Liver (tissue), 10 donors: ENCODE measurements at places on chromosomes 1 and 21. TPM values are rescaled to one million over a fixed set of nuclear protein-coding genes. Genes with fewer than 3 reads are reported as not detected.

UTS2 gene
- total RNA-seq = 0.28 TPM

- DNase-seq = no peak
- peaks cover 2% of the 10 kb centered on the region for H3K36me3 ChIP-seq
- H3K4me1 ChIP-seq = no peaks in the 10 kb centered on the region
- no peak overlapping the region for H3K27ac ChIP-seq
- no peaks in the 10 kb centered on the region for H3K27me3 ChIP-seq
Observed at GRCh38 chr1:201142849-201143725, 11.2 kb downstream of the TMEM9 start.

HSD3B2 gene
- total RNA-seq = not detected

DNA sequence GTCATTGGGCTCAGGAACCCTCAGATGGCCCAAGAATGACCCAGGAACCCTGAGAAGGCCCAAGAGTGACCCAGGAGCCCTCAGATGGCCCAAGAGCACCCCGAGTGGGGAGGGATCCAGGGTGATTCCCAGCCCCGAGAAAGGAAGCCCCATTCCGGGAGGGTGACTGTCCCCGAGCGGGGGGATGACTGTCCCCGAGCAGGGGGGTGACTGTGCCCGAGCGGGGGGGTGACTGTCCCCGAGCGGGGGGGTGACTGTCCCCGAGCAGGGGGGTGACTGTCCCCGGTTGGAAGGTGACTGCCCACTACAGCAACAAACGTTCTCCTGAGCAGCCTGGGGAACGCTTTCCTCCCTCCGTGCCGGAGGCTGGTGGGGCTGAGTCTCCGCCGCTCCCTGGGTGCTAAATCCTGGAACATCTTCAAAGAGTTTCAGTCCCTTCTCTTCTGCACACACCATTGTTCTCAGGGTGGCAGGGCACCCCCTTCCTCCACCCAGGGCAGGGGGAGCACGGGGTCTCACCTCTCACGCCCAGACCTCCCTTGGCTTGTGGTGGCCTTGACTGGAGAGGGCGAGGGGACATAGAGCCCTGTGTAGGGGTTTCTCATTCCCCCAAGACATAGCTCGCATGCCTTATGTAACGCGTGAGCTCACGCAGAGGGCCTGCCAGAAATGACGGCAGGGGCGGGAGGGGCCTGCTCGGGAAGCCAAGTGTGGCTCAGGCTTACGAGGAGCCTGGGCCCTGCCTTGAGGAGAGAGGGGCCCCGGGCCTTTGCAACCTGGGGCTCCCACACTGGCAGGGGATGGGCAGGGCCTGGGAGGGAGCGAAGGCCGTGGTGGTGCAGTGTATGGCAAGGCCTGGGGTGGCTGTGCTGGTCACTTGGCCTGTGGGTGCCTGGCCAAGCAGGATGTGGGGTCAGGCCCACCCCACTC is 14.3 kb upstream of the SKI start:
- peak overlapping the region; percentile 81 for H3K27ac ChIP-seq
- no peak for DNase-seq
- H3K27me3 ChIP-seq = no peaks in the 10 kb centered on the region
- H3K4me1 ChIP-seq = peaks cover 6% of the 10 kb centered on the region

KRTAP19-5 gene
- total RNA-seq = not detected

DNA sequence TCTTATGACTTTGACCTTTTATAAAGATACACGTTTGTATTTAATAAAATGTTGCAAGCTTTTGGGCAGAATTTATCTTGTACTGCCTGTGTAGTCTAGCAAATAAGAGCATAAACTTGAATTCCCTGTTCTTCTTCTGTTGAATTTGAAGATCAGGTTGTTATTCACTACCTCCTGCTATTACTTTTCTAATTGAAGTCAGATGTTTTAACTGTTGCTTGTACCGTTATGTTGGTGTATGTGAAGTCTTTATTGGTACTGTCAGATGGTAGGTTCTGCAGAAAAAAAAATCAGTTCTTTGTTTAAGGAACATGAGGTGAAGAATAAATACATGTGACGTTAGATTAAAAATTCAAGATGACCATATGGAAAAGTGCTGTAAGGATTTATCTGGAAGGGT is 69.1 kb downstream of the DYRK1A start:
- no peak overlapping the region for H3K4me3 ChIP-seq
- no peak for DNase-seq
- no peaks in the 10 kb centered on the region for H3K27me3 ChIP-seq
- H3K36me3 ChIP-seq = no peaks in the 10 kb centered on the region

PERM1 gene
- total RNA-seq = not detected

- no peaks in the 10 kb centered on the region for H3K4me1 ChIP-seq
- H3K27me3 ChIP-seq = no peaks in the 10 kb centered on the region
- no peak overlapping the region for H3K4me3 ChIP-seq
- DNase-seq = no peak
Observed at GRCh38 chr1:231186356-231187115, 24.7 kb downstream of the TRIM67 start.

DNA sequence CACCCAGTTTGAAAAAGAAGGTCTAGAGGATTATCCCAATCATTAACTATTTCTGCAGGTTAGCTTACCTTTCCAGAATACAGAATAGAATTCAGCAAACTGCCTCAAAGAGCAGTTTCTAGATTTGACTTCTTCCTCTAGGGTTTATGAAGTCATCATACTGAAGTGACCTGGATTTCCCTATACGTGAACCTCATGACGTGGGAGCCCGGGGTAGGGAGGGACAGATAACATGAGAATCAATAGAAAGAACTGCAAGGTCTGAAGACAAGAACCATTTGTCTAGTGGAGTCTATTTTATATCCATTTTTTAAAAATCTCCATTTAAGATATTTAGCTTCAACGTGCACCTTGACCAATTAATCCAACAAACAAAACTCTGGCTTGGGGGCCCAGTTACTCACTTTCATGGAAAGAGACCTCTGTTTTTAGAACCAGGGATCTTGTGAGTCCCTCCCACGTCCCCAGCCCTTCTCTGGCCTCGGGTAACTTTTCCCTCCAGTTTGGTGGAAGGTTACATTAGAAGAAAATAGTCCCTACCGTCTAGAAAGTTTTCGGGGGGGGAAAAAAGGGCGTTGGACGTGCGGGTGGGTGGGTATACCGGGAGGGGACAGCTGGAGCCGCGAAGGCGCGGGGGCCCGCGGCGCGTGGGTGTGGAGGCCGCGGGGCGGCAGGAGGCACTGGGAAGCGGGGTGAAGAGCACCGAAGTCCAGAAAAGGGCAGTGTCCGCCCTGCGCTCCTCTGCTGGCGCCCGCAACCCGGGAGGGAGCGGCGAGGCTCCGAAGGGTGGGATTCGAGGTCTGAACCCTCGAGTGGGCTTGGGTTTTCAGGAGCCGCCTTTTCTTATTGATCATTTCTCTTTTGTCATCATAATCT is 13.8 kb upstream of the POGZ start:
- no peaks in the 10 kb centered on the region for H3K4me1 ChIP-seq
- peak overlapping the region; percentile 68 for H3K4me3 ChIP-seq
- DNase-seq = peak; percentile 66
- no peaks in the 10 kb centered on the region for H3K27me3 ChIP-seq
- H3K36me3 ChIP-seq = no peaks in the 10 kb centered on the region

BCL2L15 gene
- 0.70 TPM for total RNA-seq

ARHGAP29 gene
- total RNA-seq = 27.7 TPM

FBXO2 gene
- total RNA-seq = 1.7 TPM
